Activated CD4-positive, alpha-beta T cell treated with anti-CD3 and anti-CD28 coated beads, Interleukin-2, Interleukin-6, amounts not matched to agents 100 ng/mL and 50 ng/mL, durations not matched to agents 16 hours and 8 hours (primary cell): ENCODE measurements at places on chromosomes 4 and X.

DNA sequence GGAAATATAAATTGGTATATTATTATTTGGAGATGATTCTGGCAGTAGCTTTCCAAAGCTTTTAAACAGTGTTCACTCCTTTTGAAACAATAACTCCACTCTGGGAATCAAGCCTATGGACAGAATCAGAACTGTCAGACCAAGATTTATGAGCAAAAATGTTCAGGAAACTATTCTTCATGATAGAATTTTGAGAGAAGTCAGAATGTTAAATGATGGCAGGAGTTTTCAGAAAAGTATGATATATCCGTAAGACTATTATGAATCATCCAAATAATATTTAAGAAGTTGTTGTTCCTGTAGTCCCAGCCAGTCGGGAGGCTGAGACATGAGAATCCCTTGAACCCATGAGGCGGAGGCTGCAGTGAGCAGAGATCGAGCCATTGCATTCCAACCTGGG is 50.5 kb upstream of the ADGRG2 start:
- DNase-seq = no peak

DNA sequence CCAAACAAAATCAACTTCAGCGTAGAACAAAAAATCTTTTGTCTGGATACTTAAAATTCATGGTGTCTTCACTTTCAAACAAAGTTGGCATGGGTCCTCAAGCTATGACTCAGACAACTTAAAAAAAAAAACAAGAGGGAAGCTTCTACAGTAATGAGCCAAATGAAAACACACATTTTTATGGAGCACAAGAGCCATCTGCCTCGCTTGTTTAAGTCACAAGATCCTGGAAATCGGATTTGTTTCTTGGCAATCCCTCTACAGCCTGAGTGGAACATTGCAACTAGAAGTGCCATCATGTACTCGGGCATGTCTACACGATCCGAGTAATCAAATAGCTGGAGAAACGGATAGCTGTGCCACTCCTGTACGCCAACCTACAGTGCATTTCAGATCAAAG is 22.6 kb downstream of the LAMP2 start:
- no peak for DNase-seq

GRCh38 chr4:21964762-21965319 is 16.3 kb upstream of the KCNIP4 start:
- DNase-seq = no peak

GRCh38 chr4:17494258-17495190 is 17.4 kb downstream of the QDPR start:
- DNase-seq = no peak

GRCh38 chr4:153002110-153002509 is 66.0 kb downstream of the FHDC1 start:
- no peak for DNase-seq

DNA sequence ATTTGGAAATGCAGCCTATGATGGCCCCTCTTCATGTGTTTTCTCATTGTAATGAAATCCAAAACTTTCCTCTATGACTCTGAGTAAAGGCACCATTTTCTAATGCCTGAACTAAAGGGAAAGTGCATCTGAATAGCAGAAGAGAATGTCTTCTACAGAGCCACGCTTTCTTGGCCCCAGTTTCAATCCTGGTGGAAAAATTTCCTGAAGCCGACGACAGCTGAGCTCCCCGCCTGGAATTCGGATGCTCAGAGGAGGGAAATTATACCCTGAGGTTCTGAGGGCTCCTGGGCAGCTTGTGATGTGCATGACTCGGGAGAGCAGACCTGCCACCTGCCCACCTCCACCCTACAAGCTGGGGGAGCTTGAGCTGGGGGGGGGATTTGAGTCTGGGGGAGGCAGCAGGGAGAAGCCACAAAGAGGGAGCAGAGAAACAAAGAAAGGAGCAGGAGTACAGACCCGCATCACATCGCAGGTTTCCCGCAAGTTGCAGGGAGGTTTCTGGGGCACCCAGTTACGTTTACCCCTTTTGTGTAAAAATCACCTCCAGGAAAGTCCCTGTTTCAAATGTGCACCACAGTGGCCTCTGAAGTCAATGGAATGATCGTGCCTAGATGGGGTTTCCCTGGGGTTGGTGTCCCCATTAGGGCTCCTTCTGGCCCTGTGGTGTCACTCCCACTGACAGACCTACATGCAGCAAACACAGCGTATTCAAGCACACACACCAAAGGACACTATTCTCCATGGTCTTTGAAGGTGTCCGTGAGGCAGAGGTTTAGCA is 145.6 kb upstream of the RBPJ start:
- DNase-seq = peak; percentile 27

- DNase-seq = no peak
These were observed 30.8 kb upstream of the CT47C1 start for GRCh38 chrX:119042040-119042439.

GRCh38 chrX:136106920-136107528 is 40.3 kb upstream of the FHL1 start:
- DNase-seq = no peak

DNA sequence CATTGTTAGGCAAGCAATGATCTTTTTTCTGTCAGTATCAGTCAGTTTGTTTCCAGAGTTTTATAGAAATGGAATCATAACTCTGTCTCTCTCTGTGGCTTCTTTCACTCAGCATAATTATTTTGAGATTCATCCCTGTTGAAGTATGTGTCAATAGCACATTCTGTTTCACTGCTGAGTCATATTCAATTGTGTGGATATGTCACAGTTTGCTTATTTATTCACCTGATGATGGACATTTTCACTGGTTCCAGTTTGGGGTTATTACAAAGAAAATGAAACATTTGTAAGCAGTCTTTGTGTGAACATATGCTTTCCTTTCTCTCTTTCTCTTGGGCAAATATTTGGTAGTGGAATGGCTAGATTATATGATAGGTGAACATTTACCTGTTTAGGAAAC is 10.2 kb upstream of the ZNF718 start:
- DNase-seq = no peak

DNA sequence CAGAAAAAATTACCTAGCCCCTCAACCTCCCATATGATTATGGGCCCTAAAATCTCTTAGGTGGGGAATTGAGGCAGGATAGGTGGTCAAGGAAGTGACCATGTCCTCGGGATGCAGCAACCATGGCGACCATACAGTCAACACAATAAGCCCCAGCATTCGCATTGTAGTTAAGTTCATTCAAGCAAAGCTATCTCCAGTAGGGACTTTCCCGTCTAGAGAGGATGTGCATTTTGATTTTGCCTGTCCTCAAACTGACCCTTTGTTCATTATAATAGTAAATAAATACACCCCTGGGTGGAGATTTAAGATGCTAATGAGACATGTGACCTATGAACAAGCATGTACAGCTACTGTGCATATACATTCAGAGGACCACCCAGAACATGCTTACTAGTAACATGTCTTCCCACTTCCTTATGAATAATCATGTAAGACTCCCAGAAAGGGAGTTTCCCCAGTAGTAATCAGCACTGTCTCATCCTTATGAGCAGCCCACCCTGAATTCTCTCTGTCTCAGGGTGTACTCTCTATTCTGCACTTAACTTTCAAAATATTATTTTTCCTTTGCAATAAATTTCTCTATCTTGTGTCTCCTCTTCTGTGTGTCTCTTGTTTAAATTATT is 74.3 kb downstream of the NUDT11 start:
- no peak for DNase-seq

DNA sequence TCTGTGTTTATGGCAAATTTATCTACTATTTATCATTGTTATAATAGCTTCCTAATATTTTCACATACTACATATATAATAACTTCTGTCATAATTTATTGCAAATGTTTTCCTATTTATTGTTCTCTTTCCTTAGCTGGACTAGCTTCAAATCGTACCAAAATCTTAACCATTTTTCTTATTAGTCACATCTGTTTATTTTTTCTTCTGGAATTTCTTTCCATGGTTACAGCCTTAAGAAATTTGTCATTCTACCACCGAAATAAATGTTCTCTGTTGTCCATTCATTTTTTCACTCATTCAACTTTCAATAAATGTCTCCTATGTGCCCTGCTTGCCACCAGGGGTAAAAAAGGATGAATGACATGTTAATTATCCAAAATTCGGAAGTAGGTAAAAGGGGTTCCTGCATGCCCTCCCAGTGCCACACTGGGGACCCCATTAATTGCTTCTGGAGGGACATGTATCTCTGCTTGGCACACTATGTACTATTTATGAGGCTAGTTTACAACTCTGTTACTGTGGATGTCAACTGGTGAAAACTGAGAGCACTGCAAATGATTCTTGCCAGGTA is 182.1 kb downstream of the SH3KBP1 start:
- DNase-seq = no peak

DNA sequence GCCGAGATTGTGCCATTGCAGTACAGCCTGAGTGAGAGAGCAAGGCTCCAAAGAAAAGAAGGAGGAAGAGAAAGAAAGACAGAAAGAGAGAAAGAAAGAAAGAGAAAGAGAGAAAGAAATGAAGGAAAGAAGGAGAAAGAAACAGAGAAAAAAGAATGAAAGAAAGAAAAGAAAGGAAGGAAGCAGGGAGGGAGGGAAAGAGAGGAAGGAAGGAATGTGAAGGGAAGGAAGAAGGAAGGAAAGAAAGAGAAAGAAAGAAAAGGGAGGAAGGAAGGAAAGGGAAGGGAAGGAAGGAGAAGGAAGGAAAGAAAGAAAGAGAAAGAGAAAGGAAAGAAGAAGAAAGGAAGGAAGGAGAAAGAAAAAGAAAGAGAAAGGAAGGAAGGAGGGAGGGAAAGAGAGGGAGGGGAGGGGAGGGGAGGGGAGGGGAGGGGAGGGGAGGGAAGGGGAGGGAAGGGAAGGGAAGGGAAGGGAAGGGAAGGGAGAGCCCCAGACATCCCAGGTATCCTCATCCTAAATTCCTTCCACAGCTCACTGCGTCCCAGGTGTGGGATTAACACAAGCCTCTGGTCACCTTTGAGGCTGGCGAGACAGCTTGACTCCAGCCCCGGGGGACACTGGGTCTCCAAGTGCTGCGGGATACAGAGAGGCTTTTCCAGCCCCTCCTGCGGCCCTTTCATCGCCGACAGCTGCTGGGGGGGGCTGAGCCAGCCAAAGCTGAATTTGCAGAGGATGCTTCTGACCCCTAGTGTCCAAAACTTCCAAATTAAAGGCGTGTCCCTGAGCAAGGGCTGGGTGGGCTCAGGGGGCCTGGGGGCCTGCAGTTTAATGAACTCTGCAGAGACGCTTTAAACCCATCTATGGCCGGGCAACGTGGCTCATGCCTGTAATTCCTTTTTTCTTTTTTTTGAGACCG is 24.2 kb upstream of the CSF2RA start:
- DNase-seq = peak; percentile 15

GRCh38 chr4:45147866-45148265 is 421.5 kb upstream of the GNPDA2 start:
- DNase-seq = no peak

- DNase-seq = no peak
These were observed 400.6 kb upstream of the NR3C2 start for GRCh38 chr4:148842843-148843242.

- no peak for DNase-seq
These were observed 7.4 kb upstream of the TNIP2 start for GRCh38 chr4:2763511-2763967.

GRCh38 chr4:83283181-83283580 is 1.4 kb downstream of the COQ2 start:
- DNase-seq = no peak

DNA sequence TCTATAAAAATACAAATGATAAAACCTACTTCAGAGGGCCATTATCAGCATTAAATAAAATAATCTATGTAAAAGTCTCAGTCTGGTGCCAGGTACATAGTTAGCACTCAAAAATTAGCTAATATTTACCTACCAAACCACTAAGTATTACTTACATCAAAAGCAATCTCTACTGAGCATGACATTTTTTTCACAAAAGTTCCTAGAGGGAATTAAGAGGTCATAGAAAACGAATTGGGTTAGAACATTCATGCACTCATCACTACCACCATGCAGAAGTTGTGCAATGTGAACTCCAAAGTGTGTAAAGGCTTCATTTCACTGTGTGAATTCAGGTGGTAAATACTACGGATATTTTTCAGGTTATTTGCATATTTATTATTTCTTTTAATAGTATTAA is 209.5 kb upstream of the FGF13 start:
- DNase-seq = no peak

GRCh38 chr4:187236209-187236890 is 512.7 kb upstream of the FAT1 start:
- no peak for DNase-seq
